ENCODE measurements at places on chromosomes 7 and 10.
A peak's percentile ranks its signal among the peaks of the same experiment; 100 is the strongest.

DNA sequence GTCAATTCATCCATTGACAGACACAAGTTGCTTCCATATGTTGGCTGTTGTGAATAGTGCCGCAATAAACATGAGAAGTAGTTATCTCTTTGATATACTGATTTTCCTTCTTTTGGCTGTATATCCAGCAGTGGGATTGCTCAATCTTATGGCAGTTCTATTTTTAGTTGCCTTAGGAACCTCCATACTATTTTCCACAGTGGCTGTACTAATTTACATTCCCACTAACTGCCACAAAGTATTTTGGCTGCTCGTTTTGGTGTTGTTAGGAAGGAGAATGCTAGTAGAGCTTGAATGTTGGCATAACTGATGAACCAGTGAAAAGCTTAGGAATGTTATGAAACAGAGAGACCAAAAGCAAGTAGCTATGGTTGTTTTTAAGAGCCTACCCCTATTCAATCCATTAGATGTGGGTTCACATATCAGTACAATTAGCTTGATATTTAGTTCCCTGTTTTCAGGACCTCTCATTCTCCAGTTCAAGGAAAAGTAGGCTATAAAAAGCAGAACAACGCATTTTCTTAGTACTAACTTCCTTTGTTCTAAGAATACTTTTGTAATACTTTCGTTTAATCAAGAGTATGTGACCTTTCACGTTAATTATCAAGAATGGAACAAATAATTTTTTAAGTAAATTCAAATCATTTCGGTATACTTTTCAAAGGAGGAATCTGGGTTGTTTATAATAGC is 100.3 kb downstream of the FAS start:
- no peak for DNase-seq

DNA sequence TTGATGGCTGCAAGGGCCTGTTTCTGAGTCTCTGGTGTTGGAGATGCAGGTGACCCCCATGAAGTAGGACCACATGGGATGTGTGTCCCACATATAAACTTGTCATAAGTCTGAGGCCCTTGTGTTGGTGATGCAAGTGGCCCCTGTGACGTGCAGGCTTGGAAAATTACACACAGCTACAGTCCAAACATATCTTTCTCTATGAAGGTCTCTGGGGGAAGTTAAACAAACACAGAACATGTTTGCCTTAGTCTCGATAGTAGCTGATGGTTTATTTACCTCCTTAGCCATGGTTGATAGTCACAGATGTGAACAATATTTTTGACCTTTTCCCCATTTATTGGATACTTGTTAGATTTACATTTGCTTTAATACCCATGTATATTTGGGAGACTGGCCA is 64.7 kb downstream of the ADCY1 start:
- no peak for DNase-seq

DNA sequence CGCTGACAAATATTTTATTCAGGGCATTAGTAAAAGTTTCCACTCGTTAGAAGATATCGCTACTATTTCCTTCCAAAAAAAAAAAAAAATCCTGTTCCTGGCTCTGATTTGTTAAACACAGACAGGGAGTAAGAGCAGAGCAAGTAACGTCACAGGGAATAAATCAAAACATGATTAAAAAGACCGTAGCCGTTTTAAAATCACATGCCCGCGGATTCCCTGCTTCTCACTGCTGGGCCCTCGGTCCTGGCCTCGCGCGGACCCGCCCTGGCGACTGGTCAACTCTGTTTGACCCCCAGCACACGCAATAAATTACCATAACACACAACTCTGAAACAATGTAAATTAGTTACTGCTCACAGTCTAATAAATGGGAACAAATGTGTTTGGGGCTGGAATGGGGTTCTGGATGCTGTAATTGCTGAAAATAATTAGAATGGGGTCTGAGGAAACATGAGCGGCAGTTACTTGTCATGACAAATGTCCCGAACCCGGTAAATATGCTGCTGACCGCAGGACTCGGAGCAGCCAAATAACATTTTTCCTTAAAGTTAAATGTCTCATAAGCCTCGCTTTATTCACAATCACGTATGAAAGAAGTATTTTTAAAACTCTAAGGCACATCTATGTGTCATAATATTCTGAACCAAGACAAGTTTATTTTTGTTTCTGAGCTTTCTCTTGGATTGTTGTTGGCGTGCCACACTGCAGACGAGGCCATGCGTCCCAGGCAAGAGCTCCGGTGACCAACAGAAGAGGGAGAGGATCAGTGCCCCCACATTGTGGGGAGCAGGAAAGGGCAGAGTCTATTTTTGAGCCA is 17.9 kb downstream of the EBF3 start:
- peak; percentile 83 for DNase-seq

GRCh38 chr10:90064295-90064694 is 362.9 kb downstream of the KIF20B start:
- DNase-seq, result no peak

GRCh38 chr7:102934701-102935100 is 21.9 kb downstream of the LRRC17 start:
- no peak for DNase-seq

DNA sequence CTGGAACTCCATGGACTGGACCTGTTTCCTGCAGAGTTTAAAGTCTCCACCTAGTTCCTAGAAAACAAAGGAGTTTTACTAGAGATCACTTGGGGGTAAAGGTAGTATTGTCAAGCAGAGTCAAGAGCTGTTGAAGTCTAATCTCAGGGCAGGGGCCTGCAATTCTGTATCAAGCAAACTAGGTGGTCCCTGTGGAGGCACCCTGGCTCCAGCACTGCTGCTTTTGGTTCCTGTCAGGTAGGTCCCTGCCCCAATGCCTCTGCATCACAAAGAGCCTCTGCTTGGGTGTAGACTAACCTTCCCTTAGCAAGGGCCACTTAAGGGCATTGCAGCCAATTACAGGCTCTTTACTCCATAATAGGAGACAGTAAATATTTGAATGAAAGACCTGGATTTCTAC is 22.5 kb downstream of the ZSCAN25 start:
- DNase-seq, result no peak

DNA sequence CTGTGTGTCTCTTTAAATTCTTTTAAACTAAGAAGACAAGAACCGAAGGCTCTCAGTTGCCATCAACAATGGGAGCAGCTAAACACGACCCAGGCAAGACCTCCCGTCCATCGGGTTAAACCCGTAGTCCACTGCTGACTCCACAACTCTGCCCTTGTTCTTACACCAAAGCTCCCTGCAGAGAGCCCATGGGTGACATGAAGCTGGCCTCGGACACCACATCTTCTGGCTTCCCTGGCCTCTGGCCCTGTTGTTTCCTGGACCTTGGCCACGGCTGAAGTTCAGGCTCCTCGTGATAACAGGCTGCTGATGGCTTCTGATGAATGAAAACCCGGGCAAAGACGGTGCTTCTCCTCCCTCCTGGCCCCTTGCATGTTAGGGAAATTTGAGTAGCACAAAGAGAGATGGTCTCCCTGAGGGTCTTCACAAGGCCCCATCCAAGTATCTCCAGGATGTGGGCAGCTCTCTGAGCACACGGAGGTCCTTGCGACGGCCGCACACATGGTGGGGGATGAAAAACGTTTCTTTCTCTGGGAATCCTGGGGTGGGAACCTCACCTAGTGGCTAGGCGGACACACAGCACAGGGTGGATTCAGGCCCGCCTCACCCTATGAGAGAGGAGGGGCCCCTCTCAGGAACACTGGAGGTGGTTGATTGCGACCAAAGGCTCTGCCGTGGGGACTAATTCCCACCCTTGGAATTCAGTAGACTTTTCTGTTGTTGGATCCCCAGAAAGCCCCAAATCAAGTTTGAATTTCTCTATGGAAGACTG is 271.1 kb downstream of the ADARB2 start:
- no peak for DNase-seq

- no peak for DNase-seq
Measured at GRCh38 chr7:124399941-124400340, 365.7 kb downstream of the GPR37 start.

- DNase-seq, result no peak
Measured at GRCh38 chr10:86042161-86042560, 324.4 kb downstream of the GRID1 start.

DNA sequence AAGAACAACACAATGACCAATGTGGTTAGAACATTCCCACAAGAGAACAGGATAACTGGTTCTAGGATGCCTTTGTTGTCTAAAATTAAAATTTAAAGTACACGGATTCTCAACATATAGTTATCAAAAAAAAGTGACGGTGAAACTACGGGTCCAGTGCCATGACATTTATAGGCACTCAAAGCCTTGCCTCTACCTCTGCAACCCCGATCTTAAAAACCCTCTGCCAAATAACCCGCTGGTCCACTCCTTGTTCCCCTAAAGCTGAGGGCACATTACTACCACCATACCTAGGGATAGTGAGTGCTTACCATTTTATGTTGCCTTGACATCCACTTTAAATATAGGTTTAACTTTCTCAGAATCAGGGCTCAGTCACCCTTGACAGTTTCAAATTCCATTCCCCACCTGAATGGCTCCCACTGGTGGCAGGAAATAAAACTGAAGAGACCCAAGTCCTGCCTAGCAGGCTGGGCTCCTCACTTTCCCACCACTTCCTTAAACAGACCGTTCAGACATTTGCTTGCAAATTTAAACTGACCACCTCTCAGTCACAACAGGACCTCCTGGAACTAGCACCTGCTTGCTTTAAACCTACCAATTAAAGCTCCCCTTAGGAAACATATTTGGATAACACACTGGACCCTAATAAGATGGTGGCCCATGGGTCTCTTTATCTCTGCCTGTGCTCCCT is 169.9 kb upstream of the ASAH2 start:
- peak; percentile 54 for DNase-seq

GRCh38 chr10:32731527-32731926 is 226.5 kb downstream of the ITGB1 start:
- no peak for DNase-seq

DNA sequence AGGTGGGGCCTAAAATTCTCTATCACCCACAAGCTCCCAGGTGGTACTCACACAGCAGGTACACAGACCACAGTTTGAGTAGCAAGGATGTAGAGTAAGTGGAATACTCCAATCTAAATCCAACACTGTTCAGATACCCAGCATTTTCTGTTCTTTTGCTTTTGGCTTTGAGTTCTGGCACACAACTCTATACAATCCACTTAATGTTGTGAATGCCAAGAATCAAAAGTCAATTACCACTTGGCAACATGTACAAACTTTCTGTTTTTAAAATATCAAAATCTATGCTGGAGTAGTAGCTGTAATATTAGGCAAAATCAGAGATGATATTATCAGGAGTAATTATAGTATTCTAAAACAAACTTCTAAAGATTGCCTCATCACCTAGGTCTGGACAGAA is 133.4 kb upstream of the LRRTM3 start:
- DNase-seq, result no peak

GRCh38 chr7:29345590-29345989 is 151.0 kb downstream of the CHN2 start:
- peak; percentile 77 for DNase-seq

DNA sequence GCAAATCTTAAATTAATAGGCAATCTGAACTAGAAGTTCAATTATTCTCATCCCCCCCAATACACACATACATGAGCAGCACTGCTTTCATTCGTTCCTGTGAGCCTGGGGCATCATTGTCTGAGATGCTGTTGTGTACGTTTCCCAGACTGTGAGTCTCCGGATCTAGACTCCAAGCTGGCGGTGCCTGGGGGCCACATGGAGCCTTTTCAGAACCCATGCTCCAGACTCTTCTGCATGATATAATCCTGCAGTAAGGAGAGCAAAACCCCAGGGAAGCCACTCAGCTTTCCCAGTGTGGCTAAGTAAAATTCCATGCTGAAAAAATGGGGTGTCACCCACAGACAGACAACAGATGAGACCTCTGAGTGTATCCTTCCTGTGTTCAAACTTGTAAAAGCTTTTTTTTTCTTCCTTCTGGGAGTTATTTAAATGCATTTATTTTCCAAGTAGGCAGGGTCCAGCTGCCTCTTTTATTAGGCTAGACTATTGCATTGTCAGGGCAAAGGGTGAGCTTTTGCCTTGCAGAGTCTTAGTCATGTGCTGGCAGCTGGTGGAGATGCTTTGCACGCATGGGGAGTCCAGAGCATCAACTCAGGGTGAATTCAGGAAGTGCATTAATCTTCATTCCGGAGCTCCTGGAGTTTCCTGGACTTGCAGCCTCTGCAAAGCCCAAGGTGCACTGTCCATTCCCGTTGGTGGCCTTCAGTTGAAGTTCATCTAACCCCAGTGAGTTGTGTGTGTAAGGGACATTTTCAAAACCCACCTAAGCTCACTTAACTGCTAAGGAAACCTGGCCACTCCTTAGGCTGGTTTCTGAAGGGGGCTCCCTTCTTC is 185.7 kb upstream of the ADO start:
- DNase-seq, result no peak
